ENCODE measurements at places on chromosomes 3 and 15. TPM values are rescaled to one million over a fixed set of nuclear protein-coding genes. Genes with fewer than 3 reads are reported as not detected.

GRCh38 chr3:16337856-16338540 lies 73.0 kb downstream of the OXNAD1 start:
- no peak for DNase-seq

Gene TGM5
- 1.6 TPM for total RNA-seq

DNA sequence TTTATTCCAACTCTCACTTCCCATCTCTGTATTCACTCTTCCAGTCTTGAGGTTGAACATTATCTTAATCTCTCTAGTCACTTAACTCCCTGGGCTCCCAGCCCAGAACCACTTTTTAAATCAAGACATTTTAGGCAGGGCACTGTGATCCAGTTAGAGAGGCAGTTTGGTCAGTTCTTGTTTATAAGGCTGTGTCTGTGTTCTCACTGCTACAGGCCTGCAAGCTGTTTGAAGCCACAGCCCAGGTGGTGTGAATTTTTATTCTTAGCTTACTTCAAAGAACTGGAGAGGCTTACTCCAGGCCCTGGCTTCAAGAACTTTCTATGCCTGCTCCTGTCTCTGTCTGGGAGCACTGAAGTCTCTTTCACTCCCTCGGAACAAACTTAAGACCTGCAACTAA lies 906.1 kb downstream of the CADM2 start:
- DNase-seq = no peak

GRCh38 chr15:79549196-79549595 lies 117.1 kb downstream of the MINAR1 start:
- no peak for DNase-seq

- no peak for DNase-seq
Observed at GRCh38 chr3:67405193-67405592, 249.2 kb downstream of the SUCLG2 start.

GRCh38 chr3:52693071-52693470 lies 7.2 kb downstream of the GNL3 start:
- DNase-seq = no peak

Gene GOLGA8J
- 0.44 TPM for total RNA-seq

DNA sequence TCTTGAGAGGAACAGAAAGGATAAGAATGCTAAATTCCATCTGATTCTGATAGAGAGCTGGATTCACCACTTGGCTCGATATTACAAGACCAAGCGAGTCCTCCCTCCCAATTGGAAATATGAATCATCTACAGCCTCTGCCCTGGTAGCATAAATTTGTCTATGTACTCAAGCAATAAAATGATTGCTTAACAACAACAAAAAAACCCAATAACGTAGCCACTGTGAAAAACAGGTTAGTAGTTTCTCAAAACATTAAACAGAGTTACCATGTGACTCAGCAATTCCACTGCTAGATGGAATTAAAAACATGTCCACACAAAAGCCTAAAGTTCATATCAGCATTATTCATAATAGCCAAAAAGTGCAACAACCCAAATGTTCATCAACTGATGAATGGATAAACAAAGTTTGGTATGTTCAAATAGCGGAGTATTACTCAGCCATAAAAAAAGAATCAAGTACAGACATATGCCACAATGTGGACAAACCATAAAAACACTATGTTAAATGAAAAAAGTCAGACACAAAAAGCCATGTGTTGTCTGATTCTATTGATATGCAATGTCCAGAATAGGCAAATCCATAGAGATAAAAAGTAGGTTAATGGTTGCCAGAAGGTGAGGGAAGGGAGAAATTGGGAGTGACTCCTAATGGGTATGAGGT lies 16.8 kb downstream of the BCL2L10 start:
- DNase-seq = no peak

Gene POC1A
- total RNA-seq = 2.7 TPM

DNA sequence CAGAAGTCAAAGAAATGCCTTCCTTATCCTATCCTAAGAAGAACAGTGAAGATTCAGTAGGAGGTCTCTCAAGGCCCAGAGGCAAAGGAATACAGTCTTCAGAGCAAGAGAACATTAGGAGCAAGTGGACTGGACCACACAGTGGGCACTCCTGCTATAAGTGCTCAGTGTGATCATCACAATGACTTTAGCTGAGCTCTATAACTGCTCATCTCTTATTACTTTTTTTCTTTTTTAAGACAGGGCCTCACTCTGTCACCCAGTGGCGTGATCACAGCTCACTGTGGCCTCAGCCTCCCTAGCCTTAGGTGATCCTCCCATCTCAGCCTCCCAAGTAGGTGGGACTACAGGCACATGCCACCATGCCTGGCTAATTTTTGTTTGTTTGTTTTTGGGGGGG lies 48.1 kb downstream of the COL8A1 start:
- no peak for DNase-seq

- DNase-seq = no peak
Observed at GRCh38 chr3:159480046-159480445, 508.6 kb upstream of the IL12A start.

Gene TIMP4
- total RNA-seq = 46.9 TPM

Gene LARP6
- 40.0 TPM for total RNA-seq

Gene HYAL1
- total RNA-seq = 16.1 TPM

DNA sequence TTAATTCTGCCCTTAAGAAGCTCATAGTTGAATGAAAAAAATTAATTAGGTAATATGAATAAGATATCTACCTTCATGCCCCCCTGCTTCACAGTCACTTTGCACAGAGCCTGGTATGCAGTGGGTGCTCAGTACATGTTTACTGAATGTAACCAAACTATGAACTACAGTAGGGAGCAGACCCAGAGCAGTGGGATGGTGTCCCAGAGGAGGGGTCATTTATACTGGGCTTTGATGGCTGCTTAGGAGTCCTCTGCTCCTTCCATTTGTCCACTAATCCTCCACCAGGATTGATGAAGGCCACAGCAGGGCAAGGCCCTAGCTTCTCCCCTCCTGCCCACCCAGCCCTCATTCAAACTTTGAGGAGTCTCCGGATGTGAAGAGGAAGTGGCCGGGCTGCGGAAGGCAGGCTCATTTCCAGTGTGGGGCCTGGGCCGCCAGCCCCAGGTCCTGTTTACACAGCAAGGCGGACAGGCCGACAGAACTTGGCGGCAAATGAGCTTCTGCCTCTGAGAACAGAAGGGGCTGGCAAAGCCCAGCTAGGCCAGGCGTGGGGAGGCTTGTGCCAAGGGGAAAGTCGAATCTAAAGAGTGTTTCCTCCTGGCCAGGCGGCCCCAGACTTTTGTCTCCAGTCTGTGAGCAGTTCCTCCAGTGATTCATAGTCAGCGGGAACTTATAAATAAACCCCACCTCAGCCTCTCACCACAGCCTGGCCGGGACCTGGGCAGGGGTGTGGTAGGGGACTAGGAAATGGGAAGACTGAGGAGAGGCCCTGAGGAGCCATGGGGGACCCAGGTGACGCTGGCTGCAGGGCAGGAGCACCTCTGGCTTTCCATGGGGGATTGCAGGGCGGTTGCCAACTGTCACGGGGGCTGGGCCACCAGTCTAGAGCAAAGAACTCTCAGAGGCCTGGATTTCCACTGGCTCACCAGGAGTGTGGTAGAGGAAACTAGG lies 51.6 kb upstream of the LCTL start:
- DNase-seq = peak; percentile 46

Gene AADAC
- total RNA-seq = not detected

Gene CCDC54
- total RNA-seq = 0.33 TPM

Gene MYRIP
- total RNA-seq = 2.3 TPM

DNA sequence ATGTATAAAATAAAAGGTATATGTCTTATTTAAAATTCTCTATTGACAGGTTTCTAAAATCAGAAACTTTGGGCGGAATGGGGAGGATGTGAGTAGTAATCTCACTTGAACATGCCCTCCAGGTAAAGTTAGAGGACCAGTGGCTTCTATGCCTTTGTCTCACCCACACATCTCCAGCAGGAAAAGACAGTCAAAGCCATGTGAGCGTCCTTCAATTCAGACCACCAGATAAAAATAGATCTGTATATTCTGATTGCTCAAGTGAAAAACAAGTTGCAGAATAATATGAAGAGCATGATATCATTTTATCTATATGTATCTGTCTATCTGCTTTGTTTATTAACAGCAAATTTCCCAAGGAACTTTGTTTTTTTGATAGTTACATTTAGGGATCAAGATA lies 152.2 kb downstream of the TMCO5A start:
- no peak for DNase-seq

DNA sequence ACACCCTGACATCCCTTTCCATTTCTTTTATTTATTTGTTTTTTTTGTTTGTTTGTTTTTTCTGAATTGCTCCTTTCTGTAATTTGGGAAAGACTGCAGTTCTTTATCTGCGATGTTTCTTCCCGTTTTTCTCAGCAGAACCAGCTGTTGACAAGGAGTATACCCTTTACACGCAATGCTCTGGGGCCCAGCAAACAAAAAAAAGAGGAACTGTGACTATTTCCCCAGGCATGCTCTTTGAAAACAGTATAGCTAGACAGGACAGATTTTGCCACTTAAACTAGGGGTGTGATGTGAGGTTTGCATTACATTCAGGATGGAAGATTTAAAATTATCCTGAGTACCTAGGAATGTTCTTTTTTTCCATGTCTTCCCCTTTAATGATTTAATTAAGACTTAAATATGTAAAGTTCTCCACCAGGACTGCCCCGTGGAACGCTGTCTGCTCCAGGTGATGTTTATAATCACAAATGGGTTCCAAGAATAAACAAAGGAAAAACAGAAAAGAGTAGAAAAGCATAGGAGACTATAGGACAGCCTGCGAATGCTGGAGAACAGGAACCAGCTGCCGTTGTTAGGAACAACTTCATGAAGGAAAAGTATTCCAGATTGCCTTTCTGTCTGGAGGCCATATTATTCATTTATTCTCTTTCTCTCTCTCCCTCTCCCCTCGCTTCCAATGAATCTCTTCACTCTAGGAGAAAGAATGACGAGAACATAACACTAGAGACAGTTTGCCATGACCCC lies 43.3 kb downstream of the TGFBR2 start:
- no peak for DNase-seq

Gene CAV3
- not detected for total RNA-seq

Gene POLR2H
- 63.7 TPM for total RNA-seq

Gene UQCC5
- total RNA-seq = 1.8 TPM

Gene XXYLT1
- total RNA-seq = 10.8 TPM

Gene CFAP20DC
- total RNA-seq = 3.3 TPM

Gene IL5RA
- 0.98 TPM for total RNA-seq

GRCh38 chr15:32683906-32684584 lies 33.8 kb upstream of the GREM1 start:
- no peak for DNase-seq

DNA sequence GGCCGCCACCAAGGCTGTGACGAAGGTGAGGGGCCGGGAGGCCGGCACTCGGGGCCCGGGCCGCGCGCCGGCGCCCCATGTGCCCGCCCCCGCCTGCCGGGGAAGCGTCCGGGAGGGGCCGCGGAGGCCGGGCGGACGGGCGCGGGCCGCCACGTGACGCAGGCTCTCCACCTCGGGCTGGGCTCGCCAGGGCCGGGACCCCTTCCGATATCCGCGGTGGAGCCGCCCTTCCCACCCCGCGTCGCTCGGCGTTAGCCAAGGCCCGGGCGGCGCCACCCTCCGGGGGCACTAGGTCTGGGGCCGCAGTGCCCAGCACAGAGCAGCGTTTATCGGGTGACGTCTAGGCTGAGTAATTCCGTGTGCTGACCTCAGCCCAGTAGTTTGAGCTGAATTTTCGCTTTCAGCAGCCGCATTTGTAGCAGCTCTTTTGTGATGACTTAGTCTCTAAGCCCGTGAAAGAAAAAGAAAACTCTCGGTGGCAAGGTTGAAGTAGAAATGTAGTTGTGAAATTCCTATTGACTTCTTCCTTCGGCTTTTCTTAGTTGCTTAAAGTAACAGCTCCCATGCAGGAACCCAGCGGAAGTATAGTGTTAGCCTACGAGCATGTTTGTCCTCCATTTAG lies 885 bp downstream of the CDV3 start:
- DNase-seq = peak; percentile 63

Gene COL7A1
- 0.48 TPM for total RNA-seq

Gene CASR
- total RNA-seq = not detected

Gene CHST2
- total RNA-seq = 6.9 TPM

Gene PPARG
- 44.2 TPM for total RNA-seq

Gene FURIN
- total RNA-seq = 34.5 TPM

GRCh38 chr3:127260826-127261555 lies 26.9 kb downstream of the PRR20G start:
- no peak for DNase-seq

- no peak for DNase-seq
Observed at GRCh38 chr15:55879181-55879580, 114.2 kb downstream of the NEDD4 start.

Gene MOBP
- total RNA-seq = not detected

GRCh38 chr3:10315771-10316344 lies 5.1 kb downstream of the SEC13 start:
- no peak for DNase-seq

Gene AMIGO3
- total RNA-seq = 1.3 TPM

Gene PGBD4
- 0.64 TPM for total RNA-seq

All from breast epithelium (tissue), 4 donors.